ENCODE measurements at places on chromosomes 1 and 21.
A peak's percentile ranks its signal among the peaks of the same experiment; 100 is the strongest.

- DNase-seq = no peak
These were observed 132.4 kb downstream of the SMYD2 start for GRCh38 chr1:214413315-214413714.

- DNase-seq = no peak
These were observed 4.7 kb downstream of the SHISA4 start for GRCh38 chr1:201893431-201893830.

- DNase-seq = no peak
These were observed at the start of gene NGF for GRCh38 chr1:115337633-115338456. Gene NGF (minus strand): TSS chr1:115338249. CDS start chr1:115286795, 51,454 bp downstream.

- DNase-seq = no peak
These were observed 81.5 kb downstream of the MRPS6 start for GRCh38 chr21:34154878-34155277.

DNA sequence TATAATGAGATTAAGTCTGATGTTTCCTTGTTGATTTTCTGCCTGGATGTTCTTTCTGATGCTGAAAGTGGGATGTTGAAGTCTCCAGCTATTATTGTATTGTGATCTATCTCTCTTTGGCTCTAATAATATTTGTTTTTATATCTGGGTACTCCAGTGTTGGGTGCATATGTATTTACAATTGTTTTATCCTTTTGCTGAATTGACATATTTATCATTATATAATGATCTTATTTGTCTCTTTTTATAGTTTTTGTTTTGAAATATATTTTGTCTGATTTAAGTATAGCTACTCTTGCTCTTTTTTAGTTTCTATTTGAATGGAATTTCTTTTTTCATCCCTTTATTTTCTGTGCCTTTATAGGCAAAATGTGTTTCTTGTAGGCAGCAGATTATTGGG, 522.2 kb upstream of the NEGR1 start:
- DNase-seq = no peak

DNA sequence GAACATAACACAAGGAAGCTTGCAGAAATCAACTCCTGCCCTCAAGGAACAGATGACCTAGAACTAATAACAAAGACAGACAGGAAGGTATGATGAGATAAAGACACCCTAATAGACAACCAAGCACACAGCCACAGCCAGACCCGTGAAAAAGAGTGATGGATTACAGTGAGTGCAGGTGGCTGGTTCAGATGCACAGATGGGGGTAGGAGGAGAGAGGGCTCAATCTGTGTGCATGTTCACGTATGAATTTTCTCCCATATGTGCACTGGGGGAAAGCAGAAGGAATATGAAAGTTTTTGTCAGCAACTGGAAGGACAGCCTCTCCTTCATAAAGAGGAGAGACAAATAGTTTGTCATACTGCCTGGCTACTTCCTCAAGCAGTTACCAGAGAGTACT, 367.1 kb downstream of the PBX1 start:
- no peak for DNase-seq

GRCh38 chr1:208061632-208062031, 150.7 kb upstream of the CD34 start:
- DNase-seq = no peak

DNA sequence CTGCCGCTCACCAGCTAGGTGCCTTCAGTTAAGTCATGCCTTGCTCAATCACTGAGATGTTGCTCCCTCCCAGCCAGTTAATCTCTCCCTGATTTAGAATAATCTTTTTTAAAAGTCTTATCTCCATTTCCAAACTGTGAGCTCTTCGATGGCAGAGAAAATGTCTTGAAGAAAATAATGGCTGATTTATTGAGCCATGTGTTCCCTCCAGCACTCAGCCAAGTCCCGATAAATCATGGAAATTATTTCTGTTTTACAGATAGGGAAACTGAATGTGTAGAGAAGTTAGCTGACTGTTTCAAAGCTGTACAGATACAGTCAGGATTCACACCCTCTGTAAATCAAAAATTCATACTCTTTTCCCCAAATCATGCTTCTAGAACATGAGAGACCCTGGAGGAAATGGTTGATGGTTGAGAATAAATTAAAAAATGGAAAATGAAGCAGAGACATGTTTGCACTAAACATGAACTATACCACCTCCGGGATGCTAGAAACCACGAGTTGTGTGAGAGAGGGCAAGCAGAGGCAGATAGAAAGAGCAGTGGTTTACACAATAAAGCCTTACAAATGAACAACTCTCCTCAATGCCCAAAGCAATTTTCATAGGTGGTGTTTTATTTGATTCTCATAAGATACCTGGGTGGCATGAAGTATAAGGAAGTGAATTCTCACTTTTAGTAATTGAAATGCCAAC, 376.4 kb downstream of the PLPP3 start:
- no peak for DNase-seq

- no peak for DNase-seq
These were observed 3.1 kb upstream of the DOCK7 start for GRCh38 chr1:62691062-62691844.

DNA sequence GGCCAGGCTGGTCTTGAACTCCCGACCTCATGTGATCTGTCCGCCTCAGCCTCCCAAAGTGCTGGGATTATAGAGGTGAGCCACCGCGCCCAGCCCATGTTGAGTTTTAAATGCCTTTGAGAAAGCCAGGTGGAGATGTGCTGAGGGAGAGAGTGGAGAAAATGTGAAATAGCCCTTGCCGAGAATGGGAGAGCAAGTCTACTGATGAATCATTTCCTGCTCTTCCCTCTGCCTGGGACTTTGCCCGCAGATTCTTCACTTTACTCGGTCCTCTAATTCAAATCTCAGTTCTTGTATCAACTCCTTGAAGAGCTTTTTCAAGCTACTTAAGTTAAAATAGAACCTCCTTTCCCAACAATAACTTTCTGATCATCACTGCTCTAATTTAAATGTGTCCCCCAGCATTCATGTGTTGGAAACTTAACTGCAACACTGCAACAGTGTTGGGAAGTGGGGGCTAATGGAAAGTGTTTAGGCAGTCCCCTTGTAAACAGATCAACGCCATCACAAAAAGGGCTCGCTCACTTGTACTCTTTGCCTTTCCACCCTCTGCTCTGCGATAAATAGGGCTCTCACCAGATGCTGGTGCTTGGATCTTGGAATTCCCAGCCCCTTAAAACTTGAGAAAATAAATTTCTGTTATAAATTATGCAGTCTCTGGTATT, 27.8 kb downstream of the OSBPL9 start:
- no peak for DNase-seq

GRCh38 chr1:205615789-205616188, 16.0 kb downstream of the ELK4 start:
- no peak for DNase-seq

GRCh38 chr1:214277704-214278635, 3.0 kb upstream of the SMYD2 start:
- DNase-seq = no peak

DNA sequence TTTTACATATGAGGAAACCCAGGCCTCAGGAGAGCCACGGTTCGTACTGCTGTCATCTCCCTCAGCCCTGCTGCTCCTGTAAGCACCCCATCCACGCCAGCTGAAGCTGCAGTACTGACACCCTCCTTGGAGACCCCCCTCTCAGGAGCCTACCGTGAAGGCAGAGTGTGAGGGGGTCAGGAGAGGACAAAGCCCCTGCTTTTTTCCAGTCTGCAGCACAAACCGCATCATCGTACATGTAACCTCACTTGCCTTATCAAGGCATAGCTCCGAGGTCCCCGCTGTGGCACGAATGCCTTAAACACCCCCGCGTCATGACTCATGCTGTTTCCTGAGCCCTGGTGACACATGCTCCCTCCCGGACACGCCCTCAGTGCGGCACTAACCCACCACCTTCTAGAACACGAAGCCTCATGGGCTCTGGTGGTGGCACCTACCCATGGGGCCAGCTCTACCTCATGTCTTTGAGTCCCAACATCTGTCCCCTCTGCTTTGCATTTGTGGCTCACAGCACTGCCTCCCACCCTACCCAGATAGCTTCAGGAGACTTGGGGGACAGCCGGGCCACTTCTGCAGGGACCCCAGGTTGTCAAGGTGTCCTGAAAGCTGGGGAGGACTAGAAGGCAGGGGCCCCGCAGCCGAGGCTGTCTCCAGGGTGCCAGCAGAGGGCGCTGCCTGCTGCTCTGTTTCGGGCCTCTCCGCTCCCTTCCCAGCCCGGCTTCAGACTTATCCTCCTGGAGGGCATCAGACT, 4.9 kb downstream of the SH3BGRL3 start:
- peak; percentile 76 for DNase-seq

DNA sequence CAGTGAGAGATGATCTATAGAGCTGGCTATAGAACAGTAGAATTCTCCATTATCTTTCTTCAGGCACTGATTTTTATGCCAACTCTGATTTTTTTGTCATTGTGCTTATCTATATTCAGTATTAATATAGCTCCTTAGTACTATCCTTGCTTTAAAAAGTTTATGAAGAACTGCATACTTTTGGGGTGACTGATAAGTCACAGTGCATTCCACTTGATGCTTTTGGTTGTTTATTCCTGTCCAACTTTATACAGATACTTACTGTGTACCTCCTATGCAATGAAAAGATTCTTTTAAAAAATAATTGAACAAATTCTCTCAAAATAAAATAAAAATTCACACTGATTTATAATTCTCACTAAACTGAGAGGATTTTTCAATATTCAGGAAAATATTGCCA, 71.6 kb downstream of the COL24A1 start:
- DNase-seq = no peak

GRCh38 chr1:67575861-67576260, 109.1 kb upstream of the GADD45A start:
- DNase-seq = no peak

DNA sequence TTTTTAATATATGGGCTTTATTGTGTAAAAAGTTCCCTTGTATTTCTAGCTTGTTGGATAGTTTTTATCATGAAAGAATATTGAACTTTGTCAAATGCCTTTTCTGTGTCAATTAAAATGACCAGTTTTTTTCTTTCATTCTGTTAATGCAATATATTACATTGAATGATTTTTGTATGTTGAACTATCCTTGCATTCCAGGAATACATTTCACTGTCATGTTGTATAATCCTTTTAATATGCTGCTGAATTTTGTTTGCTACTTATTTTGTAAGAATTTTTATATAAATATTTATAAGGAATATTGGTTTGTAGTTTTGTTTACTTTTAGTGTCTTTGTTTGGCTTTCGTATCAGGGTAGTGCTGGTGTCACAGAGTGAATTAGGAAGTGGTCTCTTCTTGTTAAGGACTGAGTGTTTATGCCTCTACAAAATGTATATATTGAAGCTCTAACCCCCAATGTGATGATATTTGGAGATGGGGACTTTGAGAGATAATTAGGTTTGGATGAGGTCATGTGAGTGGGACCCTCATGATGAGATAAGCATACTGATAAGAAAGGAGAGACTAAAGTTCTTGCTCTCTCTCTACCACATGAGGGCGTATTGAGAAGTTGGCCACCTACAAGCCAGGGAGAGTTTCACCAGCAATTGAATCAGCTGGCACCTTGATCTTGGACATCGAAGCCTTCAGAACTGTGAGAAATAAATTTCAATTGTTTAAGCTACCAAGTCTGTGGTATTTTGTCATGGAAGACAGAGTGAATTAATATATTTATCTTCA, 12.0 kb upstream of the SLAMF6 start:
- no peak for DNase-seq

GRCh38 chr1:183931646-183932271, 105.8 kb downstream of the COLGALT2 start:
- DNase-seq = no peak

GRCh38 chr1:115170961-115171392, 81.7 kb upstream of the TSPAN2 start:
- no peak for DNase-seq

- no peak for DNase-seq
These were observed 43.4 kb upstream of the COL6A2 start for GRCh38 chr21:46054451-46054881.

DNA sequence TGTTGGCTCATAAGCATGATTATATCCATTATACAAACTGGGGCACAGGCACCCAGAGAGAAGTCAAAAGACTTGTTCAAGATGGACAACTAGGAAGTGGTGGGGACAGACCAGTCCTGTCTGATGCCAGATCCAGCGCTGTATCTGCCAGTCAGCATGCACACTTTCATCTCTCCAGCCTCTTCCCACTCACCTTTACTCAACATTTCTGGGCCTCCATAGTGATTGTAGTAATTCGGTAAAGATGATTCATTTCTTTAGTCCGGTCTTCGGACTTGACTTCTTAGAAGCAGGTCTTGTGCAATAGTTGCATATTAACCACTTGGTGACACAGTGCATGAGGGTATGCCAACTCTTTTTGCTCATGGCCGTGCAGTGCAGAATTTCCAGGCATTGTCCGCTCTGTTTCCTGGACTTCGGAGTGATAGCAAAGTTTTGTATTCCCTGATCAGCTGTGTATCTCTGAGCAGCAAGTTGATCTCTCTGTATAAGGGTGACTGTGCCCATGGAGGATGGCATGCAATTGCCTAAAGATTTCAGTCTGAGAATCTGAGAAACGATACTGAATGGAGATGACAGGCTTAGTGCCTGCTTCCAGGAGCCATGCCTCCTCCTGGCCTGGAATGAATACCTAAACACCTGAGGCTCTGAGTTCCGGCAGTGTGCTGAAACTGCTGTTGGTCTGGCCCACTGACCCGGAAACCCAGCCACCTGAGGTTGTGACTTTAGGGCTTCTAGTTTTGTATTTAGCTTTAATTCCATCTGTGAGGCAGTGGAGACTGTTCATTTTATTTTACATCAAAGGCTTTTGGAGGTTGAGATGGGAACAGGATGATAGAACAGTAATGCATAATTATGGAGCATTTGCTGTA, 39.0 kb downstream of the GALNT2 start:
- no peak for DNase-seq

GRCh38 chr21:16437586-16437985, 707.8 kb downstream of the USP25 start:
- no peak for DNase-seq

DNA sequence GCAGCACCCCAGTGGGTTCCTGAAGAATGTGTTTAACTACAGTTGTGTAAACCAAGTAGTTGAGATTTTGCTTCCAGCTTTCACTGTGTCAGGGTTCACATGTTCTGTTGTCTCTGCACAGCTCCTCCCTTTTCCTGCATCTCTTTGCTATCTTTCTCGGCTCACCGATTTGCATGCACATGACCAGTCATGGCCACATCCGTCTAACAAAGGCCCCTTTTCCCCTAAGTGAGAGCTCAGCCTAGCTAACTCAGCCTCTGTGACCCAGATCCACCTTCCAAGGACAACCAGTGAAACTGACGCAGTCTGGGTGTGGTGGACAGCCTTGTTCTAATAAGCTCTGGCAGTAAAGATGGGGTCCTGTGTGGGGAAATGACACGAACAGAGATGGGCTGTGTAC, 101.1 kb downstream of the ZP4 start:
- DNase-seq = no peak

- DNase-seq = no peak
These were observed 26.7 kb upstream of the ZBTB8B start for GRCh38 chr1:32438136-32438535.

GRCh38 chr1:11037740-11038182, 9.3 kb downstream of the MASP2 start:
- DNase-seq = peak; percentile 86

Measured in liver (tissue), 10 donors.